ENCODE measurements at places on chromosomes 5 and 9.

- no peak for DNase-seq
Measured at GRCh38 chr5:132093271-132093670, 19.7 kb downstream of the CSF2 start.

DNA sequence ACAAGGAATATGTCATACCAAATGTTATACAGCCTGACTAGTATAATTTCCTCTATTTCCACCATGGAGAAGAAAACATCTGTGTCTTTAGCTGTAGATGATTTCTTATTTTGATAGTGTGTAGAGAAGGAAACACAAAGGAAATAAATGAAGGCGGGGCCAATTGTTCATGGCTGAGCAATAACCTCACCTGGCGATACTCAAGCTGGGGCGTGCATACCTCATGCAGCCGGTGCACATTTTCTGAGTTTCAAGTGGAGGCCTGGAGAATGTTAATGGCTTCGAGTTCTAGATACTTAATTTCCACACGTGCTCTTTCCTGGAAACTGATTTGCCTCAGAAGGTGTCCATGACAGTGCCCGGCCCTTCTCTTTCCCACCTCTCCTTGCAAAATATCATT lies 127.4 kb upstream of the TAF11L2 start:
- no peak for DNase-seq

DNA sequence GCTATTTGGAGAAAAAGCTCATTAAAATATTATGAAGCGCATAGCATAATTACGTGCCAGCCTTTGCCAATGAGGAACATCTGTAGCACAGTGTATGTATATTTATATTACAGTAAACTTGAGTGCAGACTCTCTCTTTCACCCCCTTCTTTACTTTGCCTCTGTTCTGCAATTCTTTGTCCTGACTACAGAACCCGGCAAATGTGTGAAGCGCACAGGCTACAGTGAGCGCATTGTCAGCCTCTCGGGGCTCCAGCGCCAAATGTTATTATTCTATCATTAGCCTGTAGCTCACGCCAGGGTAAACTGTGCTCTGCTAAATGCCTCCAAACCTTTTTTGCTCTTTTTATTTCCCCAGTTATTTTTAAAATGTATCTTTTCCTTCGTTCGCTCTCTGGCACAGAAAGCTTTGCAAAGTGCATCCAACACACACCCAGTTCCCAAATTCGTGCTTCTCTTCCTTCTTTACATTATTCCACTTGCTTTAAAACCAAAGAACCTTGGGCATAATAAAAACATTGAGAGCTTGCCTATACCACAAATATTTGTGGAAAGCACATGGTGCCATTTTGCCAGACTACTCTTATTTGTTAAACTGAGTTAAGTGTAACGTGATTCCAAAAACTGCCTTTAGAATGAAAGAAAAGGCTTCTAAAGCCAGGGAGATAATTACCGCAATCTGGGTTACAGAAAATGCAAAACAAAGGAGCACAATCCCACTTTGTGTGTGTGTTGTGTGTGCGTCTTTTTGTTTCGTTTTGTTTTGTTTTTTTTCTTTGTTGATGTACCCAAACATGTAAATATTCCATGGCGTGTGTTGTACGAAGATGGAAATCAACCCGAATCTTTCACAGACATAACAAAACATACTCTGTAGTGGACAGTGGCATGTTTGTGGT lies 164.1 kb upstream of the MPDZ start:
- DNase-seq, result no peak

GRCh38 chr5:10588779-10589447 lies 25.0 kb downstream of the ANKRD33B start:
- DNase-seq, result no peak

DNA sequence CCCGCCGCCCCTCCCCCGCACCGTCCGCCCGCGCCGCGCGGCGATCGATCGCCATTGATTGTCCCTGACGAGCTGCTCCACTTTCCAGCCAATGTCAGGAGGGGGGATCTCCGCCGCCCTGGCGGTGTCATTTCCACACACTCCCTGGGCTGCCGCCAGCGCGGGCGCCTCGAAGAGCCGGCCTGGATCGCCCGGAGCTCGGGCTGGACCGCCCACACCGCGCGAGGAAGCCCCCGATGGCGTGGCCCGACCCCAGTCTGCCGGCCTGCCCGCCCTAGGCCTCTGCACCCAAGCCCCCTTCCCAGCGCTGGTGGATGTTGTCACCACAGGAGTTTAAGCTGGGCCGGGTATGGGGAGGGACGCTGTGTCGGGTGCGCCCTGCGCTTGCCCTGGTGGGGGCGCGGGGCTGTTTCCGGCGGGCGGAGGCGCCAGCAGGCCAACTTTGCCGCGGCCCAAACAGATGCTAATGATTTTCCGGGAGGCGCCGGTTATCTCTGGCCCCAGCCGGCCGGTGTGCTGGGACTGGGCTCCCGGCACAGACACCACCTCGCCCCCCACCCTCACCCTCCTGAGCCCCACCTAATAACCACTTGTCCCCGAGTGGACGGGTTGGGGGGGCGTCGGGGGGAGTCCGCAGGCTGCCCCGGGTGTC lies 10.6 kb upstream of the CXXC5 start:
- DNase-seq, result no peak

DNA sequence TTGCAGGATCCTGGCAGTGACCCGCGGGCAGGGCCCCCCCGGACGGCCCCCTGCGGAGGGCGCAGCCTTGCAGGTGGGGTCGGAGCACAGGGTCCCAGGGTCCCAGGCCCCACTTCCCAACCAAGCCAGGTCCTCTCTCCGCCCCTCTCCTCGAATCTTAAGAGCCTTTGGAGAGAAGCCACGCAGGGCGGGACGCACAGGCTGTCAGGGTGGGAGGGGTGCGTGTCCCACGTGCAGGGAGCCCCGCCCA lies 18.4 kb upstream of the EGFL7 start:
- no peak for DNase-seq

DNA sequence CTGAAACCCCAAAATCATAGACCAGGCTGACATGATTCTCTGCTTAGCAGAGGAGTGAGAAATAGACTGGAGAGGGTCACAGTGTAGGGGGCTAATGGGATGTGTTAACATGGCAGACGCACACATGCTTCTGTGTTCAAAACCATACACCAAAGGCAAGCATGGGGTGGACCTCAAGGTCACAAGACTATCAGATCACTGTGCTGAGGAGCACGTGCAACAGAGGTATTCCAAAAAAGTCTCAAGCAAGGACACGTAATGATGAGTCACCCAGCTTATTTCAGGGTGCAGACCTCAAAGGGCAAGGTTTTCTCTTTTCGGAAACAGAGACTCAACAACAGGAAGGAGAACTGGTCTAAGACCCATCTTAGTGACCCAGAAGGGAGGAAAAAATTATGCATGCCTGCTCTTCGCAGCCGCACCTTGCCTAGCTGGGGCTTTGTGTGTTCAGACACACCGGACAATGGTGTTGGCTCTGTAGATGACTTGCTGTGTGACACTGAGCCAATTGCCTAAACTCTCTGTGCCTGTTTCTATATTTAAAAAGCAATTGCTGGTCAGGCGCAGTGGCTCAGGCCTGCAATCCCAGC lies 20.3 kb downstream of the WHRN start:
- no peak for DNase-seq

- no peak for DNase-seq
Measured at GRCh38 chr5:155726267-155726666, 600.7 kb upstream of the SGCD start.

- no peak for DNase-seq
Measured at GRCh38 chr9:110217656-110218099, 9.7 kb upstream of the C9orf152 start.

DNA sequence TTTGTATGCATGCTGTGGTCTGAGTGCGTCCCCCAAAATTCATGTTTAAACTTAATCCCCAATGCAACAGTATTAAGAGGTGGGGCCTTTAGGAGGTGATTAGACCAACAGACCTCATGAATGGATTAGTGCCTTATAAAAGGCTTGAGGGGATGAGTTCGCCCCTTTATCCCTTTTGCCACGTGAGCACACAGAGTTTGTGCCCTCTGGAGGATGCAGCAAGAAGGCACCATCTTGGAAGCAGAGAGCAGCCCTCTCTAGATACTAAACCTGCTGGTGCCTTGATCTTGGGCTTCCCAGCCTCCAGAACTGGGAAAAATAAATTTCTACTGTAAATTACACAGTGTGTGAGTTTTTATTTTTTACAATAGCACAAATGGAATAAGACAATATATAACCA lies 177.1 kb upstream of the SPRY4 start:
- no peak for DNase-seq

DNA sequence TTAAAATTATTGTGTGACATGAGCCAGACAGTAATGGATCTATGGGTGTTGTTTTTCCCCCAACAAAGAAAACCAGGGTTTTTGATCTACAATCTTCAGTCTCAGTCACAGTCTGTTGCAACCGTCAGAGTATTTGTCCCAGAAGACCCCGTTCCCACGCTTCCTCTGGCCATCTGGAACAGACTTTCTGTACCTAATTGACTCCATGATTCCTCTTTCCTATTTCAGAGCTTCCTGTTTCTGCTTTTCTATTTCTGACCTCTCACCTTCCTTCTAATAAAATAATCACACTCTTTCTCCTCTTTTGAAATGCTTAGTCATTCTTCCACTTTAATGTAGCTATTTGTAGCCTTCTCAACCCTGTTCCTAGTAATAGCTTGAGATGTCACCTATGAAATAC lies 1044.8 kb downstream of the DTWD2 start:
- no peak for DNase-seq

DNA sequence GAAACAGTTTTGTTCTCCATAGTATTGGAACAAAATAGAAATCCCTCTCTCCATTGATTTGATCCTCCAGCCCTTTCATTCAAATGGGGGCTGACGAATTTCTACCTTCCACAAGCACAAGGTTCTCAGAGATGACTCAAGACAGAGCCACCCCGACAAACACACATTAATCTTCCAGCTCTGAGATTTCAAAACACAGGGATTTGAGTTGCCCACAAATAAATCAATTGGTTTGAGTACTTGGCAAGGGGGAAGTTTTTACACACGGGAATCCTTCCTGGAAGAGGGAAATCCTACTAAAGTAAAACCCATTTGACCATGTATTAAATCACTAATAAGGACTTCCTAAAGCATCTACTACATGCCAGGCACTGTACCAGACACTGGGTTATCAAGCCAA lies 5.4 kb downstream of the ADRA1B start:
- DNase-seq, result no peak

GRCh38 chr9:126915281-126915816 lies 767 bp downstream of the RALGPS1 start:
- no peak for DNase-seq

- no peak for DNase-seq
Measured at GRCh38 chr5:172860520-172861443, 26.7 kb downstream of the ERGIC1 start.

- no peak for DNase-seq
Measured at GRCh38 chr5:43073597-43074546, 33.8 kb upstream of the ANXA2R start.

DNA sequence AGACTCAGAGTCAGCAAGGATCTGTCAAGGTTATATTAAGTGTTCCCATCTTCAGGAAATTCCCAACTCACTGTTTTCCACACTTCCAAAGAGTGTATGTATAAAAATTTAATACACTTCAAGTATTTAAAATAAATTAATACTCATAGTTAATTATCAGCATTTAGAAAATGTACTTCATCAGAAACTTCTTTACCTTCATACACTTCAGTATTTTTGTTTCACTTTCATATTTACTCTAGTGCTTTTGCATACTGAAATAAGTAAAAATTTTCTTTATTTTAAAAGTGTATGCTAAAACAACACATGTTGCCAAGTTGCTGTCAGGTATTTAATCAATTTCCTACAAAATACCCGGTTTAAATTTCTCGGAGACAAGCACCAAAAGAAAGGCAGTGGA lies 16.5 kb downstream of the RICTOR start:
- DNase-seq, result no peak

DNA sequence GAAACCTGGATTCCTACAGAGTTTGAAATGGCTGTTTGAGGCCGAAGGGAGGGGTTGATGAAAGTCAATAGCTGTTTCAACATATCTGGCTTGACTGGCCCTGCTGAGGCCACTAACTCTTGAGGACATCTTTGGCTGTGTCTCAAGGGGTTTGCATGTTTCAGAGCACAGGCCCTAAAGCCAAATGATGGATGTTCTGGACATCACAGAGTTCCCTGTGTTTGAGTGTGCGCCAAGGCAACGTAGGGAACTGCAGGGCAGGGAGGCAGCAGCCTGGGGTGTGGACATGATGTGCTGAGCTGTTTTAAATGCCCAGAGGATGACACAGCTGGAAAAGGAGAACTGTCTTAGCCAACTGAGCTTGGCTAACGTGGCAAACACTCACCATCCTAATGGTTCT lies 89.6 kb downstream of the RAPGEF1 start:
- no peak for DNase-seq

- DNase-seq, result no peak
Measured at GRCh38 chr9:133269537-133270362, 5.3 kb downstream of the ABO start.

DNA sequence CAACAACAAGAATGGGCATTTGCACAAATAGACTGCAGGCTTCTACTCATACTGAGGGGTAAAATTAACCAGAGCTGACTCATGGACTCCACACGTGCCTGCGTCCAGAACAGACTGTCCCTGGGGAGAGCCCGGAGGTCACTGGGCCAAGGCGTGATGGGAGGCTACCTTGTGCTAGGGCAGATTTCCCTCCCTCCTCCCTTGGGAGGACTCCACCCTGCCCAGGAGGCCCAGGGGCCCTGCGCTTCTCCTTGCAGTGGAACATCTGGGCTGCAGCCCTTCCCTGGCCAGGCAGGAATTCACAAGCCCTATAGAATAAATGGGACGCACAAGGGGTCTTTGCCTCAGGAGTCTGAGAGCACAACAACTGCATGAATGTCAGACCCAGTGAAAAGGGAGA lies 35.6 kb downstream of the IRX2 start:
- DNase-seq, result no peak

DNA sequence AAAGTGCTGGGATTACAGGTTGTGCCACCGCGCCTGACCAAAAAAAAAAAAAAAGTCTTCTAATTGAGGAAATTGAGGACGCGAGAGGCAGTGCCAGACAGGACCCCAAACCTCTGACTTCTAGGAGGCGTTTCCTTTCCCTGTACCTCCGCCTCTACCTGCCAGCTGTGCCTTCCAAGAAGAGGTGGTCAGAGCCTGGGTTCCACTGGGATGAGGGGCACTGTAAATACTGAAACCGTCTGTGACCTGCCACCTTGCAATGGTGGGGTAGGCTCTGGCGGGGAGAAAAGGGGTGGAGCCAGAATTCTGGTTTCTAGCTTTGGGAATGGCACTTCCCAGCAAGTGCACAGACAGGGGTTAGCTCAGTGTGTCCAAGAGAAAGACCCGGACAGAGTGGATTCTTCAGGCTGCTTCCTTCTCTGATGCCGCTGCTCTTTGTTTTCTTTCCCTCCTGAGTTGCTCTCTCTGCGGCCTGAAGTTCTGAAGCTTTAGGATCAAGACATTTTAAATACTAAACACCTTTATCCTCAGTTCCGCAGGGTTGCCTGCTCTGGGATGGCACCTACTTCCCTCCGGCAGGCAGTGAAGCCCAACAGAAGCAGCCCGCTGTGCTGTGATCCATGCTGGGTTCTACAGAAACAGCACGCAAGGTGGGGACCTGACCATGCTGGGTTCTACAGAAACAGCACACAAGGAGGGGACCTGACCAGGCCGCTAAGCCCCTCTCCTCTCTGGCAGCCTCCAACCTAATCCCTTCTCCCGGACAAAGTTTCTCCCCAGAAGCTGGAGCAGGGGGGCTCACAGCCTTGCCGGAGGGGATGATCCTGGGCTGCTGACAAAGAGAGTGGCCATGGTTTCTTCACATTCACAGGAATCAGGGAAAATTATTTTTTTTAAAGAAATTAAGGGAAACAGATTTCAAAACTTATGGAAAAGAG lies 65.2 kb downstream of the OTULIN start:
- DNase-seq, result no peak

GRCh38 chr5:36653044-36653705 lies 46.8 kb downstream of the SLC1A3 start:
- DNase-seq, result no peak
